Fibroblast of lung (primary cell): ENCODE measurements at places on chromosomes 16 and 17. TPM values are rescaled to one million over a fixed set of nuclear protein-coding genes. Genes with fewer than 3 reads are reported as not detected.

- H3K27ac ChIP-seq: no peak overlapping the region
- DNase-seq: peak; percentile 23
- H3K36me3 ChIP-seq: peaks cover 2% of the 10 kb centered on the region
- no peak overlapping the region for H3K4me3 ChIP-seq
Measured at GRCh38 chr16:70470927-70471341, 16.5 kb downstream of the FCSK start.

DNA sequence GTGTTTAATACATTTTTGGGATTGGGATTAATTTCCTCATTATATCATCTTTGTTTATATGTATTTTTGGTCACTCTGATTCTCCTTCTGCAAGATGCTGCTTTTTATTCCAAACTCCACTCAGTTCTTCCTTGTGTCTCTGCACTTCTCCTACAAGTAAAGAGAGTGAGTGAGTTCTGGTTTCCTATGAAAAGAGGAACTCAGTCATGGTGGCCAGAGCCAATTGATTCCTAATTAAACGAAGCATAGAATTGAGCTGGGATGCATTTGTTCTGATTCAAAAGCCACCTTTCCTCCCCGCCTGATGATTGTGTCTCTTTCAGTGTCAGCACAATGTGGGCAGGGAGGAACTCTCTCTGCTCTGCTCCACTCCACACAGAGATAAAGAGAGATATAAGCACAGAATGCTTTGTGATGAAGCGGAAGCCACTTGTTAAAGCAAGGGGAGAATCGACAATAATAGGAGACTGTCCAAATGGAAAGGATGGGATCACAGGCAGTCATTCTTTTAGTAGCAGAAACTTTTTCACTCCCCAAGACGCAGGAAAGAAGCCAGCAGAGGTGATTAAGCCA lies 121.3 kb upstream of the GOT2 start:
- no peaks in the 10 kb centered on the region for H3K27me3 ChIP-seq
- no peak for DNase-seq
- no peaks in the 10 kb centered on the region for H3K36me3 ChIP-seq

- peak; percentile 93 for DNase-seq
- H3K27me3 ChIP-seq: no peaks in the 10 kb centered on the region
- peaks cover 30% of the 10 kb centered on the region for H3K4me1 ChIP-seq
- H3K4me3 ChIP-seq: peak overlapping the region; percentile 10
- H3K36me3 ChIP-seq: no peaks in the 10 kb centered on the region
Measured at GRCh38 chr17:2214929-2215615, 88.5 kb downstream of the SMG6 start.

- peak; percentile 61 for DNase-seq
- H3K36me3 ChIP-seq: no peaks in the 10 kb centered on the region
- no peak overlapping the region for H3K4me3 ChIP-seq
- H3K27me3 ChIP-seq: no peaks in the 10 kb centered on the region
Measured at GRCh38 chr16:11801481-11802021, 4.5 kb upstream of the ZC3H7A start.

- no peaks in the 10 kb centered on the region for H3K4me1 ChIP-seq
- no peak overlapping the region for H3K27ac ChIP-seq
- H3K4me3 ChIP-seq: no peak overlapping the region
- DNase-seq: no peak
- H3K36me3 ChIP-seq: no peaks in the 10 kb centered on the region
Measured at GRCh38 chr16:78709137-78709884, 609.9 kb downstream of the WWOX start.

- no peak for DNase-seq
- H3K4me1 ChIP-seq: no peaks in the 10 kb centered on the region
- H3K27ac ChIP-seq: no peak overlapping the region
Measured at GRCh38 chr16:1427473-1428461, 3.1 kb upstream of the PERCC1 start.

DNA sequence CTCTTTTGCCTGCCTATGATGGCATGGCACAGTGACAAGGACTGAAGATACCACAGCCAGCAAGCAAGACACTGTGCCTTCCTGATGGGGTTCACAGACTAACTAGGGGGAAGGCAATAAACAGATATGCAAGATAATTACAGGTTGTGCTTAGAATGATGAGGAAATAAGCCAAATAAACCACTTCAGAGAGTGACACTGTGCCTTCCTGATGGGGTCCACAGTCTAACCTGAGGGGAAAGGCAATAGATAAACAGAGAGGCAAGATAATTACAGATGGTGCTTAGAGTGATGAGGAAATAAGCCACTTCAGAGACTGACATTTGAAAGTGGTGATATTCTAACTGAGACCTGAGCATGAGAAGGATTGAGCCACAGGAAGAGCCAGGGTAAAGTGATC lies 84.2 kb downstream of the HS3ST2 start:
- no peak overlapping the region for H3K4me3 ChIP-seq
- no peaks in the 10 kb centered on the region for H3K36me3 ChIP-seq
- H3K27me3 ChIP-seq: no peaks in the 10 kb centered on the region
- no peak overlapping the region for H3K27ac ChIP-seq

GRCh38 chr17:32656886-32657285 lies 170.1 kb downstream of the CDK5R1 start:
- no peaks in the 10 kb centered on the region for H3K27me3 ChIP-seq
- no peak for DNase-seq
- no peaks in the 10 kb centered on the region for H3K4me1 ChIP-seq
- no peak overlapping the region for H3K4me3 ChIP-seq
- H3K36me3 ChIP-seq: no peaks in the 10 kb centered on the region
- H3K27ac ChIP-seq: no peak overlapping the region

GRCh38 chr16:84687715-84688114 lies 12.1 kb upstream of the USP10 start:
- no peaks in the 10 kb centered on the region for H3K36me3 ChIP-seq
- peaks cover 8% of the 10 kb centered on the region for H3K4me1 ChIP-seq
- no peak overlapping the region for H3K4me3 ChIP-seq
- peak; percentile 94 for DNase-seq

GRCh38 chr16:7910116-7910515 lies 577.5 kb downstream of the RBFOX1 start:
- H3K4me1 ChIP-seq: no peaks in the 10 kb centered on the region
- no peak overlapping the region for H3K27ac ChIP-seq
- DNase-seq: no peak
- no peak overlapping the region for H3K4me3 ChIP-seq
- H3K27me3 ChIP-seq: no peaks in the 10 kb centered on the region

- H3K4me1 ChIP-seq: peaks cover 5% of the 10 kb centered on the region
- DNase-seq: peak; percentile 53
- H3K36me3 ChIP-seq: peaks cover 1% of the 10 kb centered on the region
- no peak overlapping the region for H3K4me3 ChIP-seq
- H3K27me3 ChIP-seq: no peaks in the 10 kb centered on the region
Measured at GRCh38 chr16:53220585-53220984, 165.8 kb downstream of the CHD9 start.

DNA sequence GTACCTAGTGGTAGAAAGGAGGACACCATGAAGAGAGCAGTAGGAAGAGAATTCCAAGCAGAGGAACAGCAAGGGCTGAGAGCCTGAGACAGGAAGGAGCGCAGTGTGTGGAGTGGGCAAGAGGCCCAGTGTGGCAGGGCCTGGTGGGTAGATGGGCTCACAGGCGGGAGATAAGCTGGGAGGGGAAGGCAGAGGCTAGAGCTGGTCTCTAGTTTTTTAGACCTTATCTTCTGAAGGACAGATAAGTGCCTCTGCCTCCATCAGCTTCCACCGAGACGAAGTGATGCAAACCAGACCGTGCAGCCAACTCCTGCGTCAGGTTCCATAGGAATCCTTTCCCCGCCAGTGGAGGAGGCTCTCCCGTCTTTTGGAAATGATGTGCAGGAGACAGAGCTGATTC lies 33.6 kb downstream of the CDH1 start:
- no peak for DNase-seq
- no peaks in the 10 kb centered on the region for H3K27me3 ChIP-seq
- no peaks in the 10 kb centered on the region for H3K36me3 ChIP-seq
- no peak overlapping the region for H3K4me3 ChIP-seq
- no peak overlapping the region for H3K27ac ChIP-seq

DNA sequence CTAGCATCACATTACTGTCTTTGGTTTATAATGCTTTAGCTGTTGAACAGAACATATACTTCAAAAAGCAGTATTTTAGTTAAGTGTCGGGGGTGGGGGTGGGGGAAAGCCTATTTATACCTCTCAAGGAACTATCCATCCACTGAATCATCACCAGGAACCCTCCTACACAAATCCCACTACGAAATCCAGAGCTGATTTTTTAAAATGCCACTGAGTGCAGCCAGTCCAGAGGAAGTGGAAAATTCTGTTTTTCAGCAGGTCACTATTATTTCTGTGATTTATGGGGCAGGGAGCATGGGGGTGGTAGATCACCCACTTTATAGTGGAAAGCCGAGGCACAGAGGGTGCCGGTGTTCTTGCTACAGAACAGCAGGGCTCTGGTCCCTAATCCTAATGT lies 284.1 kb downstream of the SOX9 start:
- no peak overlapping the region for H3K27ac ChIP-seq
- H3K36me3 ChIP-seq: no peaks in the 10 kb centered on the region
- no peak overlapping the region for H3K4me3 ChIP-seq
- no peaks in the 10 kb centered on the region for H3K27me3 ChIP-seq
- DNase-seq: peak; percentile 18

- no peak overlapping the region for H3K4me3 ChIP-seq
- no peaks in the 10 kb centered on the region for H3K36me3 ChIP-seq
- H3K4me1 ChIP-seq: no peaks in the 10 kb centered on the region
- no peak overlapping the region for H3K27ac ChIP-seq
- H3K27me3 ChIP-seq: no peaks in the 10 kb centered on the region
Measured at GRCh38 chr16:88423448-88423850, 29.6 kb upstream of the ZFPM1 start.

GRCh38 chr17:10875430-10875851 lies 37.6 kb upstream of the PIRT start:
- no peak overlapping the region for H3K4me3 ChIP-seq
- DNase-seq: no peak
- no peaks in the 10 kb centered on the region for H3K4me1 ChIP-seq
- H3K36me3 ChIP-seq: no peaks in the 10 kb centered on the region
- no peak overlapping the region for H3K27ac ChIP-seq

DNA sequence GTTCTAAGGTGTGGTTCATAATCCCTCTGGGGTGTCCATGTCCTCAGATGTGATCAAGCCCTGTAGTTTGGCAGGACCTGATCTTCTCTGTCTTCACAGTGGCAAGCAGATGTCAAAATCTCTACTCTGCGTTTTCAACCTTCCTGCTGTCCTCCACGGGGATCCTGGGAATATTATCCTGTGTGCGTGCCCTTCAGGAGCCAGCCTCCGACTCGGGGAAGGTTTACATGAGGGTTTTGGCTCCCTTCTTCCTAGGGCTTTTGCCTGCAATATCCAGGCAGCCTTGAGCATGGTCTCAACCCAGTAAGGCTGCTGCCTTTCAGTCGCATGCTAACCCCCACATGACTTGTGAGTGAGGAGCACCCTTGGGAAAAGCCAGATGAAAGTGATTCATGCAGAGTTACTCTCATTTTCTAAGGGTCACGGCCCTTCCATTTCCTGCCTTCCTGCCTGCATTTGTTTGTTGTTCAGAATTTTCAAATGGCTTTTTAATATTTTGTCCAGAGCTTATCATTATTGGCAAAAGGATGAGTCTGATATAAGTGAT lies 202.2 kb upstream of the CHMP6 start:
- peaks cover 45% of the 10 kb centered on the region for H3K4me1 ChIP-seq
- H3K27ac ChIP-seq: peak overlapping the region; percentile 93
- peak; percentile 89 for DNase-seq
- no peaks in the 10 kb centered on the region for H3K36me3 ChIP-seq
- H3K27me3 ChIP-seq: no peaks in the 10 kb centered on the region
- no peak overlapping the region for H3K4me3 ChIP-seq

DNA sequence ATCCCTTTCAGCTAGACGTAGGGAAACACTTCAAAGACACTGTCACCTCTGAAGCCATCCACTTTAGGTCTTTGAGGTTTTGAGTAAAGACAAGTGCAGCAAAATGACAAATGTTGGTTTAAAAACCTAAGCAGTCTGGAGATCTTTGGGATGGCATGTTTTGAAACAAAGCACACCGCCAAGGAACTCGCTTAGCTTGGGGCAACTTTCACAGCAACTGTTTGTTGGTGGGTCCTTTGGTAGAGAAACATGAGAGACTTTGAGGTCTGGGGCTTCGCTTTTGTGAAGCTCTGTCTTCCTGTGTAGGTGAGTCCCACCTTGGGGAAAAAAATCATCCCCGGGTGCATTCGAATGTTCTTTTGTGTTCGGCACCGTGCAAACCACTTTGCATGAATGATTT lies 357.5 kb downstream of the SNX29 start:
- H3K36me3 ChIP-seq: no peaks in the 10 kb centered on the region
- no peak overlapping the region for H3K27ac ChIP-seq
- H3K4me3 ChIP-seq: no peak overlapping the region
- DNase-seq: no peak

DNA sequence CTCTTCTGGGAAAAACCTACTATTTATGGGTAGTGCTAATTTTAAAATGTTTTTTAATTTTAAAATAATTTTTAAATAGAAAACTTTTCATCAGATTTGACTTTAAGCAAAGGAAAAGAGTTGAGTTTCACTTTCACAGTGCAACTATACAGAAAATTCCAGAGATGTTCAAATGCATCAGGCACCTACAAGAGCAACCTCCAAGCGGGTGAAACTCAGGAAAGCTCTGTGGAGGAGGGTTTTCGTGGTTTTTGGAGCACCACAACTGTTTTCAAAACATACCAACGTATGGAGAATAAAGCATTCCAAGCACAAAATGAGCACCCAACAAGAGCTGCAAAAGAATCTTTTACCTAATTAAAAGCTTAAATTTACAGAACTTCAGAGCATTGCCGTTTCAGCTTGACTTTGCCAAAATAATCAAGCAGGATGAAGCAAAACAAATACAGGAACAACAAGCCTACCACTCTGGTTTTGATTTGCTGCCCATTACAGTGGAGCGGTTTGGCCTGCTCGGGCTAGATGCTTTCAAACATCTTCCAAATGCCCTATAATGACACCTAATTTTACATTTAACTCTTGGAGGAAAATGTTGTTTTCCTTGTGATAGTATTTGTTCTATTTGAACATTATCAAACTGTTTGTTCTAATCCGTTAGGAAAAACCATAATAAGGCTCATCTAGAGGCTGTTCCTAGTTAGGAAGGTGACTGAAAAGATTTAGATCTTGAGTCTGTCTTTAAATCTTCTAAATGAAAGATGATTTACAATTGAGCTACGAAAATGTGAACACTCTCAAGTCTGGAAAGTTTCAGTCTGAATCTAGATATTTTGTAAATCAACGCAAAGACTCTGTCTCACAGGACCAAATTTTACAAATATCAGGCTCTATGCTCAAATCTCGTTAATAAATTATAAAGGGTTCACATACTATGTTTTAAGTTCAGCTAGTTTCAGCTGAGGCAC lies 34.5 kb downstream of the NACA2 start:
- no peaks in the 10 kb centered on the region for H3K27me3 ChIP-seq
- H3K27ac ChIP-seq: no peak overlapping the region

GRCh38 chr17:77597418-77598240 lies 360.9 kb upstream of the TNRC6C start:
- H3K4me3 ChIP-seq: no peak overlapping the region
- H3K36me3 ChIP-seq: no peaks in the 10 kb centered on the region
- DNase-seq: no peak
- no peaks in the 10 kb centered on the region for H3K27me3 ChIP-seq
- no peak overlapping the region for H3K27ac ChIP-seq

Gene PERCC1
- not detected in 2 replicates for total RNA-seq

Gene ATP5PD
- 258 and 317 TPM in 2 replicates for total RNA-seq

Gene MPV17L
- 0.66 and 0.77 TPM in 2 replicates for total RNA-seq

Gene OSGIN1
- 3.6 and 6.6 TPM in 2 replicates for total RNA-seq

Gene KCNJ12
- 0.66 and 1.5 TPM in 2 replicates for total RNA-seq

Gene PYDC1
- total RNA-seq: not detected in 2 replicates

Gene TPSB2
- total RNA-seq: not detected in 2 replicates

Gene PRSS27
- 1.0 and 1.2 TPM in 2 replicates for total RNA-seq
